ENCODE measurements at places on chromosomes 3 and 15.

- DNase-seq: no peak
Observed at GRCh38 chr15:49887659-49888322, 231.2 kb downstream of the ATP8B4 start.

DNA sequence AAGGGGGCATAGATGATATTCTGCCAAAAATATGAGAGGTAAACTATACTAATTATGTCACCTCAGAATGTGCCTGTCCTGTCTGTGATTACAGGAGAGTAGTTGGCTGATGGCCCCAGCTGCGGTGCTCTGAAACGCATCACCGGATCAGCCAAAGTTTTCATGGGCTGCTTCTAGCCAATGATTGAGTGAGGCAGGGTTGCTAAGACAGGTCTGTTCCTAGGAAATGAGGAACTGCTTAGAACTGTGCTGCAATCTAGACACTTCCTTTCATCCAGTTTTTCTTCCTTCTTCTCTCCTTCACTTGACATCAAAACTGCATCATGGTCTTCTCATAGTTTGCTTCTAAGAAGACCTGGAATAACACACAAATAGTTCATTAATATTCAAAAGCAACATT is 124.0 kb downstream of the KCNH8 start:
- no peak for DNase-seq

GRCh38 chr3:188729422-188729821 is 442.3 kb upstream of the TPRG1 start:
- no peak for DNase-seq

DNA sequence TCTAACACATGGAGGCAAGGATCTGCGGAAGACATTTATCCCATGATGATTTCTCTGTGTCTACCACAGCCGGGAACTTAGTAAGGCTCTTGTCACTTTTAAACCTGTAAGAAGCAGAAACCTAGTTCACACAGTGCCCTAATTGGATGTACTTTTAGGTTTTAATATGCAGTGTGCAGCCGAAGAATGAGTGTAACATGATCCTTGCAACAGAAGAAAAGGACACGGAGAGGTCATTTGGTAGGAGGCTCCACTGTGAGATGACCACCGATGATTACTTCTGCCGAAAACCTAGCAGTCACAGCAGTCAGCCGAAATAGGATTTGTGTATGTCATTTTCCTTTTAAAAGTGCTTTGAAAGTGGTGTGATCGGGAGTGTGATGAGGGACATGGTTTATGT is 6.8 kb downstream of the CACNA1D start:
- DNase-seq: no peak

DNA sequence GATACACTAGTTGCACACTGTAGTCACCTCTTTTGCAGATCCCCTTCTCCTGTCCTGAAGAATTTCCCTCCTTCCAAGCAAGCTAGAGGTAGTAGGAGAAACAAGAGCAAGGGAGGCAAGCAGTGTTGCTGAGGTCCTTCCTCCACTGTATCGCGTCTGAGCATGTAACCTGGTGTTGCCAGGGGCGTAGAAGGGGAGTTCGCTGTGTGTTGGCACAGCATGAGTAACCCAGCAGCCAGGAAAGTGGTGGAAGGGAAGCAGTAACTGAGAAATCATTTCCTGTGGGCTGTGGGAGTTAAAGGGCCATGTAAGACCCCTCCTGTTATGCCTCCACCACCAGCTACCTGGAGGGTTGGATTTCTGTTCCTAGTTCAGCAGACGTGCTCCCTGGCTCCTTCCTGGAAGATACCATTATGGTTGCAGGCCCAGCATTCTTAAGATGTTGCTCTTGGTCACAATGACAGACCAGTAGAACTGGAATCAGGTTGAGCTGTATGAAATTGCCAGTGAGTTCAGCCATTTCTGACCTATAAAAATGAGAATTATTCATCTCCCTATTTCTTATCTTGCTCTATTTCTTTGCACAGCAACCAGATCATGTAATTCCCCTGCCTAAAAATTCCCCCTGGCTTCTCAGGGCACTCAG is 215.3 kb upstream of the TOPAZ1 start:
- no peak for DNase-seq

GRCh38 chr15:91706322-91707032 is 147.0 kb upstream of the SLCO3A1 start:
- peak; percentile 48 for DNase-seq

- no peak for DNase-seq
Observed at GRCh38 chr15:92083190-92083589, 229.7 kb downstream of the SLCO3A1 start.

- no peak for DNase-seq
Observed at GRCh38 chr15:101702077-101702476, 22.2 kb downstream of the TARS3 start.

- peak; percentile 81 for DNase-seq
Observed at GRCh38 chr15:82709421-82710207, at the start of gene AP3B2. Gene AP3B2 (minus strand): TSS chr15:82709875. CDS start chr15:82709706, 169 bp downstream.

- DNase-seq: no peak
Observed at GRCh38 chr3:117722856-117723255, 1013.3 kb downstream of the TUSC7 start.

- DNase-seq: peak; percentile 36
Observed at GRCh38 chr3:143098032-143098764, 21.4 kb upstream of the CHST2 start.

DNA sequence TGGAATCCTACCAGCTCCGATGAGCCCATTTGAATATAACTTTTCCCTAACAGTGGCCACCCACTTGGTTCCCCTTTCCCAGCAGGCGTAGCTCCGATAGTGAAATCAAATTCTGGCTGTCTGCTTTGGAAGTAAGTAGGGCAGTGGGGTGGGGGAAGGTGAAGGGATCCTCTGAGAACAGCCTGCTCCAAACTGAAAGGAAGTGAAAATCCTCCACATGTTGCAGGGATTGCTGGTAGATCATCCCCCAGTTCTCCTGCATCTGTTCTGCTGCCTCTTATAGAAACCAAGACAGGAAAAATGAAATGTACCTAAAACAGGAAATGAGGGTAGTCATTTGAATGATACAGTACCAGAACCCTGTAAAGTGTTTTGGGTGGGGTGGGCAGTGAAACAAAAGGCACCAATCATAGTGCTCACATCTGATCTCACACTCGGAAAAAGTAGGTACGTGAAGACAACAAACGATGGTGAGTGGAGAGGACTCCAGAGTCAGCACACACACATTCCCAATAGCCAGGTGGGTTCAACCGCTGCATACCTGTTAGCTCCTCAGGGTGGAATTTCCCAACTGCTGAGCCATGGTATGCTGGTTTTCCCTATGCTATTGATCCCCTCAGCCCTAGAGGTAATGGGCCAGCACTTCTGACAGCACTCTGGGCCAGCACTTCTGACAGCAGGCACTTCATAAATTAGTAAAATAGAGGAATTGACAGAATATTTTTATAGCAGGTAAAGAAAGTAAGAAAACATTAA is 304.9 kb upstream of the ADAMTS9 start:
- no peak for DNase-seq

DNA sequence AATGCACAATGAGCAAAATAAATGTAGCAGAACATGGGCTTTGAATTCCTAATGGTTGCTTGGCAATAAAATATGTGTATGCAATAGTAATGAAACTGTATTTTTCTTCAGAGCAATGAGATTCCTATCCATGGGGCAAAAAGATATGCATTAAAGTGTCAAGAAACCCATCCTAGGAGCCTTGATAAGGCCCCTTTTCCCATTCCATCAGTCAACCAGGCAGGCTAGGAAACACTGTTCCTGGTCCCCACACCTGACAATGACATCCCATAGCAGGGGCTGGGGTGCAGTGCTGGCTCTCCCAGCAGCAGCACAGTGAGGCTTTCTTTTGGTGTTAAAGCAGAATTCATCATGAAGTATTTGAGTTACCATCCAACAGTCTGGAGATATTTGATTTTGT is 113.3 kb upstream of the AGTR1 start:
- no peak for DNase-seq

- peak; percentile 42 for DNase-seq
Observed at GRCh38 chr15:33963831-33964664, 4.2 kb upstream of the CHRM5 start.

- DNase-seq: peak; percentile 83
Observed at GRCh38 chr15:43514241-43515057, 3.0 kb upstream of the MAP1A start.

GRCh38 chr15:98196371-98196770 is 235.9 kb downstream of the ARRDC4 start:
- DNase-seq: no peak

GRCh38 chr3:197297476-197298340 is 704 bp downstream of the DLG1 start:
- DNase-seq: peak; percentile 61

DNA sequence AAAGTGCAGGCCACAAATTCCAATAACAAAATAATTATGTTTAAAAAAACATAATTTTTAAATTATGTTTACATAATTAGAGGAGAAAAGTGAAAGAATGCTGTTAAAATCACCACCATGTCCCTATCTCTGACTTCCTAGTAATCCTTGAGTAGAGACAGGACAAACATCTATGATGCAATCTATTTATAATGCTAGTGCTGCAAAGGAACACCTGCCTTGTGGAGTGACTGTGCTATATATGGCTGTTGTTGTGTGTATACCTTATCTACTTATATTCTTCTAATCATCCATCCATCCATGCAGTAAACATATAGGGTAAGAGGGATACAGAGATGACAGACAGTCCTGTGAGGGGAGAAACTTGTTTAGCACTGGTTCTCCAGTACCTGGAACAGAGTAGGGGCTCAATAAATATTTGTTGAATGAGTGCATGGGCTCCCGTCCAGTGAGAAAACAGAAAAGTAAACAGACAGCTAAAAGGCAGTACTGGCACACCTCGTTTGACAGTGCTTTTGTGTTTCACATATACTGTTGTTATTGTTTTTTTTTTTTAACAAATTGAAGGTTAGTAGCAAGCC is 229.3 kb upstream of the UBE2E1 start:
- peak; percentile 32 for DNase-seq

- no peak for DNase-seq
Observed at GRCh38 chr3:135084405-135084804, 289.3 kb downstream of the EPHB1 start.

GRCh38 chr15:81163961-81164800 is 30.1 kb downstream of the CFAP161 start:
- no peak for DNase-seq

- no peak for DNase-seq
Observed at GRCh38 chr3:129001806-129002572, 885 bp downstream of the EFCC1 start.

DNA sequence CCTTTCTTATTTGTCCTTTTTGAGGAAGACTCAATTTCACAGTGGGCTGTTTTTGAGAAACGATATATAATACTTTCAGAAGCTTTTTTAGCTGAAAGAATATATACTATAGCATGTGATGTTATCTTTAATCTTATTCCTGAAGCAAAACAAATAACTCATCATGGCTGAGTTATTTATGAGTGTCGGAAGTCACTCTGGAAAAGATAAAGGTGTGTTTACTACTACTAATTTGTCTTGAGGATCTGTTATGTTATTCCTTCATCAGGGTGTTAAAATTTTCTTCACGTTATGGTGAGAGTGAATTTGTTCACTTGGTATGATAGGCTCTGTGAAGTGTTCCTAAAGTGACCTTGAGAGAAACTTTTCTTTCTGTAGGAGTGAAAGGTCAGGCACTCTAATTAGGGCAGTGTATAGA is 4.7 kb downstream of the TCF12 start:
- no peak for DNase-seq

DNA sequence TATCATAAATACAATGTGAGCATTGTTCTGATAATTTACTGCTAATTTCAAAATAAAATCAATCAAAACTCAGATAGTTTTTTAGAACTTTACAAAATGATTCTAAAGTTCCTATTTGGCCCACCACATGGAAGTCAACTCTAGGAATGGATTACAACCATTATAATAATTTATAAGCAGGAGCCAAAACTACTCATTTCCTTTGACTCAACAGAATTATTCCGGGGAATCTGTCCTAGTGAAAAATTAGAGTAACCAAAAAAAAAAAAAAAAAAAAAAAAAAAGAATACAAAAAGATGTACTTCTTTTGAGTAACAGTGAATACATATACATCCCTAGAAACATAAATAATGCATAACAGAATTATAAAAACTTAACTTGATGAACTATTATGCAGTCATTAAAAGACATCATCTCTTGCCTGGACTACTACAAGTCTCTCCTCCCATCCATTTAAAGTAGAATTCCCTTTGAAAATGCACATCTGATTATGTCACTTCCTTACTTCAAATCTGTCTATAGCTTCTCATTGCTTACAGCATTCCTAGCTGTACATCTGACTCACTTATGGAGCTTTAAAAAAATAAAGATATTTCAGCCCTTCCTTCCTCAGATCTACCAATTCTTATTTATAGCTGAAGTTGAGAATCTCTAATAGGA is 43.4 kb downstream of the HDGFL3 start:
- DNase-seq: no peak

DNA sequence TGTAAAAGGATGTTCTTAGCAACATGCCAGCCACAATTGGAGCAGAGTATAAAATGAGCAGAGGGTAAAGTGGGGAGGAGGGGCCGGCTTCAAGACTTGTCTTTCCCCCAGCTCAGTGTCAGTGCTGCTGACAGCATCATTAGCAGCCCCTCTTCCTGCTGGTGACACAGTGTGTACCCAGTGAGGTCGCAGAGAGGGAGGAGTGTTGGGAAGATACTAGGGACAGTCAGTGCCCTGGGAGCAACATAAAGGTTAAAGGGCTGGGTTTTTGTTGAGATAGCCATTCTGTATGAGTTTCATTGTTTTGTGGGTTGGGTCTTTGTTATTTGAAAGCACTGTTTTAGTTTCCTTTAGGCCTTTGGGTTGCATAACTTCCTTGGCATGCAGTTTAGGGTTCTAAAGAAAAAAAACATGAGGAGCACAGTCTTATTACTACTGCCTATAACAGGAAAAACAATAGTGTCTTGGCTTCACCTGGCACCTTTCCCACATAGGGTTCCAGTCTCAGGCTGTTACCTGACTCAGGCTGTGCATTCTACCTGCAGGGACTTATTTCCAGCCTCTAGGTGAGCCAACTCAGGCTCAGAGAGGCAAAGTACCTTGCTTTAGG is 94.1 kb upstream of the SKOR1 start:
- DNase-seq: peak; percentile 4

DNA sequence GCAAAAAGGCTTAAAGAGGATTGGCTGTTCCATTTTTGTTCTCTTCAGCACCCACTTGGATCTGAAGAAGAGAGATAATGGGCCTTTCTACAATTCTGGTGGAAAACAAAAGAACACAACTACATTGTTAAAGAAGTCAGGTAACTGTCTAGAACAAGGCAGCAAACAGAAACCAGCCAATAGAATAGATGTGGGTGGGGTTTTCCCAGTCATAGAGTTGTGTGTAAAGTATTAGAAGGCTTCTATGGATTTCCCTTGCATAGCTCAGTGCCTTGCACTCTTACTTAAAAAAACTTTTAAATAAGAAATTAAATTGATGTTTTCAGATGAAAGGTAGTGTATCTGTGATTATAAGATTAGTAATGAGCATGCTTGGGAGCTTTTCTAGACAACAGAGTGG is 462.7 kb upstream of the ATP11B start:
- no peak for DNase-seq

Data from SHP77 (cell line).